Activated T-cell treated with anti-CD3 and anti-CD28 coated beads, Interleukin-2, amount 50 U/mL, for 72 hours (primary cell): ENCODE measurements at places on chromosomes 1 and 21. TPM values are rescaled to one million over a fixed set of nuclear protein-coding genes. Genes with fewer than 3 reads are reported as not detected.

Gene RHOU
- 0.88 TPM for total RNA-seq

Gene OVAAL
- not detected for total RNA-seq

Gene DCDC2B
- not detected for total RNA-seq

Gene PRAMEF1
- not detected for total RNA-seq

Gene UBXN10
- total RNA-seq: 0.91 TPM

Gene PAQR7
- total RNA-seq: 5.1 TPM

Gene SFN
- total RNA-seq: 0.86 TPM

- no peak overlapping the region for H3K4me3 ChIP-seq
- no peaks in the 10 kb centered on the region for H3K36me3 ChIP-seq
- H3K4me1 ChIP-seq: no peaks in the 10 kb centered on the region
- H3K27me3 ChIP-seq: no peaks in the 10 kb centered on the region
Measured at GRCh38 chr1:201561601-201562000, 22.7 kb downstream of the NAV1 start.

DNA sequence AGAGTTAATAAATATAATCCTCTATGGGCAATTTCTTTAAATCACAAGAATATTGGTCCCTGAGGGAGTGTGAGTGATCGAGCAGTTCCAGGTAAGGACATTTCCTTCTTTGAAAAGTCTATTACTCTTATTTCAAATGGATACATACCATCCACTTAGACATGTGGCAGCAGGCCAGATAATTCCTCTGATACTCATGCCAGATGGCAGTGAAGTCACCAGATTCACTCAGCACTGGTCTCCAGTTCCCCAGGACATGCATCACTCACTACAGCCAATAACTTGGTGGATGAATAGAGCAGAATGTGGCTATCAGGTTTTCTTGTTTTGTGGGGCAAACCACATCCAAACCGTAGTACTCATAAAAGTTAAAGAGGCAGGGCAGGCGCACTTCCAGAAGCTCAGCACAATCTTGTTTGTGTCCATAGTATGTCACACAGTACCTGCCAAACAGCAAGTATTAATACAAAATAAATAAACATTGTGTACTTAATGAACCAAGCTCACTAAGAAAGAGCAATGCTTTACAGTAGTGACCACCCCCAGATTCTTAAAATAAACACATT is 74.2 kb upstream of the CD53 start:
- peaks cover 3% of the 10 kb centered on the region for H3K36me3 ChIP-seq
- H3K27ac ChIP-seq: no peak overlapping the region
- no peaks in the 10 kb centered on the region for H3K4me1 ChIP-seq
- no peak for DNase-seq
- H3K27me3 ChIP-seq: no peaks in the 10 kb centered on the region

GRCh38 chr1:67294836-67295617 is 12.6 kb upstream of the IL12RB2 start:
- peak; percentile 32 for DNase-seq
- H3K4me3 ChIP-seq: peak overlapping the region; percentile 68
- H3K27ac ChIP-seq: peak overlapping the region; percentile 63

GRCh38 chr1:33349778-33350610 is 29.1 kb upstream of the A3GALT2 start:
- no peaks in the 10 kb centered on the region for H3K36me3 ChIP-seq
- H3K27me3 ChIP-seq: no peaks in the 10 kb centered on the region
- DNase-seq: peak; percentile 86
- H3K4me3 ChIP-seq: peak overlapping the region; percentile 91
- H3K27ac ChIP-seq: peak overlapping the region; percentile 83

- no peak overlapping the region for H3K27ac ChIP-seq
- DNase-seq: no peak
- H3K27me3 ChIP-seq: no peaks in the 10 kb centered on the region
- no peaks in the 10 kb centered on the region for H3K4me1 ChIP-seq
Measured at GRCh38 chr1:152546704-152547103, 19.9 kb downstream of the LCE3E start.

- H3K4me3 ChIP-seq: no peak overlapping the region
- no peak overlapping the region for H3K27ac ChIP-seq
- no peak for DNase-seq
- H3K36me3 ChIP-seq: no peaks in the 10 kb centered on the region
- no peaks in the 10 kb centered on the region for H3K4me1 ChIP-seq
Measured at GRCh38 chr1:214029796-214030195, 42.0 kb downstream of the PROX1 start.

DNA sequence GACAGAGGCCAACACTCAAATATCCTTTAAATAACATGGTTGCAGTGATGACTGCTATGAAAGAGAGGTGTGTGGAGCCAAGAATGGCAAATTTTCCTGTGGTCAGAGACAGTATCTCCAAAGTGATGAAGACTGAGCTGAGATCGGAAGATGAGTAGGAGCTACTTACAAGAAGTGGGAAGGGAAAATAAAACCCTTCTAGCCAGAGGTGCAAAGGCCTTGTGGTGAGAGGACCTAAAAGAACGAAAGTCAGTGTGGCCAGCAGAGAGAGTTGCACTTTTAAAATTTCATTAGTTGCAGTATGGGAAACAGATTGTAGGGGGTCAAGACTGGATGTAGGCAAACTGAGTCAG is 17.8 kb downstream of the SLAMF7 start:
- H3K27ac ChIP-seq: peak overlapping the region; percentile 26
- H3K27me3 ChIP-seq: no peaks in the 10 kb centered on the region
- H3K36me3 ChIP-seq: peaks cover 12% of the 10 kb centered on the region
- no peak for DNase-seq

DNA sequence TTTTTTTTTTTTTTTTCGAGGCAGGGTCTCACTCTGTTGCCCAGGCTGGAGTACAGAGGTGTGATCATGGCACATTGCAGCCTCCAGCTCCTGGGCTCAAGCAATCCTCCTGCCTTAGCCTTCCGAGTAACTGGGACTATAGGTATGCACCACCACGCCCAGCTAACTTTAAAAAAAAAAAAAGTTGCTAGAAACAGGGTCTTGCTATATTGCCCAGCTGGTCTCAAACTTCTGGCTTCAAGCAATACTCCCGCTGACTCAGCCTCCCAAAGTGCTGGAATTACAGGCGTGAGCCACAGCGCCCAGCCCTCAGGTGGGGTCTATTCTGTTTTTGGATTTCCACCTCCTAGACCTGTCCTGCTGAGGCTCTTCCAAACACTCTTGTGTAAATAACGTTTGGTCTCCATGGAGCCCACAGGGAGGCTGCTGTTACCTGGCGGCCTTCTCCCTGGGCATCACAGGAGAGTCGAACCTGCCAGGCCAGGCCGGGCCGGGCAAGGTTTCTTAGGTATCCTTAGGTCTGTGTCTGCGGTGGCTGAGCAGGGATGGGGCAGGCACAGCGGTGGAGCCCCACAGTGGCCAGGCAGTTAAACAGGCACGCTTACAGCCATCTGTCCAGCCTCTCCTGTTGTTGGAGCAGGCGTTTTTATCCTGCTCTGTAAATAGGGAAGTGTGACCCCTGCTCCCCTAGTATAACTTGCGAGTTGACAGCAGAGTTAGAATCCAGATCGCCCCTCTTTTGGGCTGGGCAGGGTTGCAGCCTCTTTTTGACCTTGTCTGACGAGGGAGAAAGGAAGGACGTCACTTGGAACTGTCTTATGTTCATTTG is 18.8 kb downstream of the PLEKHM2 start:
- H3K36me3 ChIP-seq: peaks cover 1% of the 10 kb centered on the region
- no peak overlapping the region for H3K4me3 ChIP-seq
- no peaks in the 10 kb centered on the region for H3K27me3 ChIP-seq
- no peak overlapping the region for H3K27ac ChIP-seq
- no peak for DNase-seq

GRCh38 chr1:224623743-224624333 is 7.7 kb downstream of the CNIH3 start:
- H3K36me3 ChIP-seq: peaks cover 8% of the 10 kb centered on the region
- peak overlapping the region; percentile 84 for H3K4me3 ChIP-seq
- H3K27ac ChIP-seq: peak overlapping the region; percentile 74
- peak; percentile 82 for DNase-seq

GRCh38 chr1:22064751-22065402 is 12.4 kb downstream of the CDC42 start:
- H3K4me3 ChIP-seq: peak overlapping the region; percentile 18
- H3K36me3 ChIP-seq: peaks cover 53% of the 10 kb centered on the region
- DNase-seq: no peak
- H3K27me3 ChIP-seq: no peaks in the 10 kb centered on the region
- H3K4me1 ChIP-seq: peaks cover 92% of the 10 kb centered on the region

- no peaks in the 10 kb centered on the region for H3K36me3 ChIP-seq
- DNase-seq: no peak
- no peaks in the 10 kb centered on the region for H3K4me1 ChIP-seq
- no peak overlapping the region for H3K4me3 ChIP-seq
- H3K27ac ChIP-seq: no peak overlapping the region
Measured at GRCh38 chr1:118815909-118816308, 172.2 kb downstream of the TBX15 start.

DNA sequence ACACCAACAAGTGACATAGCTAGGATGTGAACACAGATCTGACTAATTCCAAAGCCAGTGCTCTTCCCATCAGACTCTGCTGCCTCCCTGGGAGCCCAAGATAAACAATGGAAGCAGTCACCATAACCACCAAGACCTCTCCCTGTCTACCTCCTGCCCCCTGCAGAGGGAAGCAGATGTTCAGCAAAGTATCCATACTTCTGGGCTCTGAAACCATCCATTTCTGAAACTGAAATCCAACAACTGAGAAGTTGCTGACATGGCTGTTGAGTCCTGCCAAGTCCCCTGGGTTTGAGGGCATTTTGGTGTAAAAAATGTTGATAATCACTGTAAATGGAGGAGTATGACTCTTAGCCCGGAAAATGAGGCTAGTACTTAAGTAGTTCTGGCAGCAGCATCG is 102.1 kb downstream of the TYW3 start:
- no peaks in the 10 kb centered on the region for H3K27me3 ChIP-seq
- no peak overlapping the region for H3K4me3 ChIP-seq
- no peak overlapping the region for H3K27ac ChIP-seq
- DNase-seq: no peak

GRCh38 chr1:198444792-198445191 is 95.7 kb downstream of the ATP6V1G3 start:
- H3K27me3 ChIP-seq: no peaks in the 10 kb centered on the region
- H3K4me3 ChIP-seq: no peak overlapping the region
- H3K4me1 ChIP-seq: no peaks in the 10 kb centered on the region

DNA sequence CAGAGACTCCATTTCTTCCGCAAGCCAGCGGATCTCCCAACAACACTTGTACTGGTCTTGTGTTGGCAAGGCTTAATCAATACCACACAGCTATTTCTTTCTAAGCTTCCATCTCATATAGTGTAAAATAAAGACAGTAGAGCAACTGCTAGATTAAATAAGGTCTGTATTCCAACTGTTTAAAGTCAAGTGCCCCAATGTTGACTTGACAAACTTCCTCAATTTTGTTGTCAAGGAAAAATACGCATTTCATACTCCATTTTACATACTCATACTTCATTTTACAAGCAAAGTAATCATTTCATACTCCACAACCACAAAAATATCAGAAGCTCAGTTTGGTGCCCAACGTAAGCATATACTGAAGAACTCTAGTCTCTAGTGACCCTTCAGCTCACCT is 143.0 kb downstream of the RERE start:
- no peaks in the 10 kb centered on the region for H3K27me3 ChIP-seq
- DNase-seq: no peak
- peaks cover 47% of the 10 kb centered on the region for H3K4me1 ChIP-seq
- no peaks in the 10 kb centered on the region for H3K36me3 ChIP-seq

GRCh38 chr21:27639286-27639685 is 672.4 kb upstream of the ADAMTS5 start:
- no peaks in the 10 kb centered on the region for H3K27me3 ChIP-seq
- H3K4me1 ChIP-seq: no peaks in the 10 kb centered on the region
- H3K27ac ChIP-seq: no peak overlapping the region
- H3K36me3 ChIP-seq: no peaks in the 10 kb centered on the region

DNA sequence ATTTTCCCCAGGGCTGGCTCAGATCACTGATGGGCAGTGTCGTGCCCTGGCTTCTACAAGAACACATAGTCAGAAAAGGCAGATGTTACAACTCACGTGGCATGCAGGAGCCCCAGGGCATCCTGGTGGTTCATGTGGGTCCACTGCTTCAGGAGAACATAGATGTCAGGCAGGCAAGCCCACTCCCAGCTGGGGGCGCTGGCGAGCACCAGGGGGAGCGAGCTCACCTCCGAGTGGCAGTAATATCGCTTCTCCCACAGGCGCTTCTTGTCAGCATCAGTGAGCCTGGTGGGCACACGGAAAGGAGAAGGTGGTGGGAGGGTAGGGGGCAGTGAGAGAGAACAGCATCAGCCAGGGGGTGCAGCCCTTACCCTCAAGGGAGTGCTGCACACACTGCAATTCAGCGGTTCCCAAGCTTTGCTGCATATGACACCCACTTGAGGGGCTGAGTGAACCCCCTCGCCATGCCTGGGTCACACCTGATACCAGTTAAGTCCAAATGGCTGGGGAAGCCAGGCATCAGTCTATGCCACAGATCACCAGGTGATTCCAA is 34.3 kb upstream of the PPP1R15B start:
- peak; percentile 66 for DNase-seq
- no peak overlapping the region for H3K27ac ChIP-seq
- H3K4me3 ChIP-seq: no peak overlapping the region
- H3K4me1 ChIP-seq: peaks cover 56% of the 10 kb centered on the region

DNA sequence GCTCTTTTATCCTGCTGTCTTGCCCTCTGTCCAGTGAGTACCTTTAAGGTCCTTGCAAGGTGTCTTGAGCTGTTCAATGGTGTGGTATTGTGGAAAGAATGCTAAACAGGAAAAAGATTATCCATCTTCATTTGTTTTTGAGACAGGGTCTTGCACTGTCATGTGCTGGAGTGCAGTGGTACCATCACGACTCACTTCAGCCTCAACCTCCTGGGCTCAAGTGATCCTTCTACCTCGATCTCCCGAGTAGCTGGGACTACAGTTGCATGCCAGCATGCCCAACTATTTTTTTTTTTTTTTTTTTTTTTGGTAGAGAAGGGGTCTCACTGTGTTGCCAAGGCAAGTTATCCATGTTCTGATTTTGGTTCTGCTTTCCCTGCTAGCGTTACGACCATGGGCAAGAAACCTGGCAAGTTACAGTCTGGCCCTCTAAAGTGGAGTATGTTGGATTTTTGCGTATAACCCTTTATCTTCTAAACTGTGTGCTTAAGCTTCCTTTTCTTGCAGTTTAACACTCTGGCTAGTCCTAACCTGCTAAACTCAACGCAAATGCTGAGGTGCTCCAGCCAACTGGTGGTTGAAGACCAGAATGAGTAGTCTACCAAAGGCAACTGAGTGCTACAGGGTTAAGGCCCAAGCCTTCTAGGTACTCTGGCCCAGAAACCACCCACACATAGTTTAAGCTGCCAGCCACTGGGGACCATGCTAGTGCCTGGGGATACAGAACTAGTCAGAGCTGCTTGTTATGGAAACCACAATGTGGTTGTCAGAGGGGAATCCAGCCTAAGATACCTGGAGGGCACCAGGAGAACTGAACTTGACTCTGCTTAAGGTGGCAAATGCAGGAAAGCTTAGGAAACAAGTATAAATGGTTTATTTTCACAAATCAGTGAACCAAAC is 7.9 kb downstream of the RPL11 start:
- peaks cover 22% of the 10 kb centered on the region for H3K36me3 ChIP-seq
- no peak overlapping the region for H3K4me3 ChIP-seq
- H3K27ac ChIP-seq: peak overlapping the region; percentile 91
- peak; percentile 37 for DNase-seq
- H3K4me1 ChIP-seq: peaks cover 60% of the 10 kb centered on the region
